ENCODE measurements at places on chromosomes 5 and 9.
A peak's percentile ranks its signal among the peaks of the same experiment; 100 is the strongest.

DNA sequence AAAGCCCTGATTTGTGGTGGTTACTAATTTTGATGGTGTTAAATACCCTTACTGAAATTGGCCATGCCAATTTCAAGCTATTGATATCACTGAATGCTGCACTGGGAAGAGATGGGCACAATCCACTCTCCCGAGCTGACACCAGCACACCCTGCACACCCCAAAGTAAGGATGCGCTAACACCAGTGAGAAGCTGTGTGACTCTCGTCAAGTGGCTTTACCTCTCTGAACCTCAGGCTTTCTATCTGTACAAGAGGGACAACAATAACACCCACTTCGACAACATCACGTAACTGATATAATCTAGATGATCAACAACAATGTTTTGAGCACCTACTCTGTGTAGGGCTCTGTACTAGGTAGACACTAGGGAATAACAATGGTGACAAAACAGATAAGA is 8.0 kb upstream of the AKNA start:
- DNase-seq = no peak

DNA sequence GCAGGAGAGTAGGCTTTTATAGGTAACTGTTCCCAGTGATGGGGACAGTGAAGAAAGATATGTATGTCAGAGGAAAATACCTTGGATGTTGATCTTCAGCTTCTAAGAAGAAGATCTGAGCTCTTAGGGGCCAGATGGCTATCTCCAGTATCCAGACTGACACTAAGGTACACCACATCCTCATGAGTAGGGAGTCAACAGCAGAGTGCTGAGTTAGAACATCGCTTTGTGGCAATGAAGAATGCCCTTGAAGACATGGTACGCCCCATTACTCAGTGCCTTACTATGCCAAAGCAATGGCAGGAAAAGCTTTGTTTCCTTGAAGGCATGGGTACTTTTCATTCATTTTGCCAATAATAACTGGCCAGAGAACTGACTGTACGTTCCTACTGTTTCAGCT is 263.7 kb downstream of the CEMIP2 start:
- no peak for DNase-seq

- no peak for DNase-seq
Observed at GRCh38 chr9:137299203-137299565, 2.9 kb downstream of the NRARP start.

DNA sequence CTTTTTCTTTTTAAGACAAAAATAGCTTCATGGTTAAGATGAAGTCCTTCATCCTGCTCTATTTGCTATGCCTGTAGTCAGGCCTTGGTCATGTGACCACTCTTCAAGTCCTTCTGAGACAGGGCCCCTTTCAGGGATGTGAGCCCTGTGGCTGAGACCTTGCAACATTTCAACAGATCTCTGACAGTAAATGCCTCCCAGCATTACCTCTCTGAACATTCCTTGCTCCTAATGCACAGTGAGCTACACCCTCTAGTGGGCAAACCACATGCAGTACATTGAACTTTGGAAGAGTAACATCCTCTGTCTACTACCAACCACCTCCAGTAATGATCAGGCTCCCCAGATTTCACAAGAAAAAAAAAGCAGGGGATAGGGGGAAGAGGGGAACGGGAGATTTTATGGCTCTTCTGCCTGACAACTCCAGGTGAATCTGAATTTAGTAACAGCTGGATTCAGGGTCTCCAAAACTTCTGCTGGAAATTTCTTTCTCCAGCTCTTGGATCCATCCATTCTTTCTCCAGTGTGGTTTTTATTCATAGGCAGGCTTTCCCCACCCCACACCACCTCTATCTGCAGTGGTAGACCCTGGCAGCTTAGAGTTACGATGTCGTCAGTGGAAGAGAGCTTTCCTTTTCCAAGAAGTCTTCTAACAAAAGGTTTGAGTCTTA is 8.9 kb upstream of the FBXO38 start:
- DNase-seq = peak; percentile 11

DNA sequence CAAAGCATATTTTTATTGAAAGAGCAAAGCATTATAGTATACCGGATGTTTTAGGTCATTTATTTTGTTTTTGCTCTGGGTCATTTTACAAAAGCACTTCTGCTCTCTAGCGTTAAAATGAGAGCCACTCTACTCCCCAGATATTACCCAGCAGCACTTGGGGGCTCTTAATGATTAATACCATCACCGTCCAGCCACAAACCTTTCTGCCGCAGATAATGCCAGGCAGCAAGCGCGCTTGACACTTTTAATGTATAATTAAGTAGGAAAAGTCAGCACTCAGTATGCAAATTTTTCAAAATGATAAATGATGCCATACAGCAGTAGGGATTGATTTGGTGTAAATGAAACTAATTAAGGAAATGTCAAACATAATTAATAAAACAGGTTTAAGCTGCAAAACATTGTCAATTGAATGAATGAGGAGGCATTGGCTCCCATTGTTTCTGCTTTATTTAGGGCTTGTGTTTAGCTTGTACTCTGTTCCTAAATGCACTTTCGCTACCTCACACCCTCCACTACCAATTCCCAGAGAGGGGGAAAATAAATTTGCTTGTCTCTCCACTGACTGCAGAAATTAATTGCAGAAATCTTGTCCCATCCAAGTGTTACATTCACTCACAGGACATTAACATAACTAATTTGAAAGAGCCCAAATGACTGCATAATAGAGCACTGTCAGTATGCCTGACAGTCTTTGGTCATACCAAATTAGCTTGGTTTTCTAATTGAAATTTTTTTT is 358.8 kb upstream of the ARRDC3 start:
- DNase-seq = no peak

DNA sequence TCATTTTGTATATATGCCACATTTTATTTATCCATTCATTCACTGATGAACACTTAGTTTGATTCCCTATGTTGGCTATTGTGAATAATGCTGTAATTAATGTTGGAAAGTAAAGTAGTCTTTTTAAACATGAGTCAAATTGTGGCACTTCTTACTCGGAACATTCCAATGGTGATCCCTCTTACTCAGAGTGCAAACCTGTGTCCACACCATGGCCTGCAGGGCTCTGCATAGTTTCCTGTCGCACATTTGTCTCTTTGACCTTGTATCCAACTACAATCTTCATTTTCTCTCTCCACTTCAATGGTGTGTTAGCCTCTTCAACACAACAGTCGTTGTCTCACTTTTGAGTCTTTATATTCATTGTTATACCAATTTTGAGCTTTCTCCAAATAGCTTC is 98.1 kb upstream of the PAPPA start:
- no peak for DNase-seq

Measured in activated CD4-positive, alpha-beta memory T cell treated with anti-CD3 and anti-CD28 coated beads for 36 hours (primary cell).